ENCODE measurements at places on chromosomes 3 and 15.
A peak's percentile ranks its signal among the peaks of the same experiment; 100 is the strongest.

DNA sequence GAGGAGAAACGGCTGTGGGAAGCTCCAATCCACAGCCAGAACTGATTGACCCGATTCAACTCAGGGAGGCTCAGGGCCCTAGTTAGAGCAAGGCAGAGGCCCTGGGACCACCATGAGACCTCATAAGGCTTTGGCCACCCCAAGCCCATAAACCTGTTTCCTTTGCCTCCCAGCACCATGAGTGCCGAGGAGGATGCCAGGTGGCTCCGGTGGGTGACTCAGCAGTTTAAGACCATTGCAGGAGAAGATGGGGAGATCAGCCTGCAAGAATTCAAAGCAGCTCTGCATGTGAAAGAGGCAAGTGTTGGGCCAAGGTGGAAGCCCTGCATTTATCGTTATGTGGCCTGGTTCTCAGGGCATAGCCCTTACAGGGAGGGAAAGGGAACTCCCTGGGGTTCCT, 11.9 kb downstream of the NOX5 start:
- DNase-seq, result no peak

- no peak for DNase-seq
These were observed 5.8 kb downstream of the LIPC start for GRCh38 chr15:58437531-58438105.

DNA sequence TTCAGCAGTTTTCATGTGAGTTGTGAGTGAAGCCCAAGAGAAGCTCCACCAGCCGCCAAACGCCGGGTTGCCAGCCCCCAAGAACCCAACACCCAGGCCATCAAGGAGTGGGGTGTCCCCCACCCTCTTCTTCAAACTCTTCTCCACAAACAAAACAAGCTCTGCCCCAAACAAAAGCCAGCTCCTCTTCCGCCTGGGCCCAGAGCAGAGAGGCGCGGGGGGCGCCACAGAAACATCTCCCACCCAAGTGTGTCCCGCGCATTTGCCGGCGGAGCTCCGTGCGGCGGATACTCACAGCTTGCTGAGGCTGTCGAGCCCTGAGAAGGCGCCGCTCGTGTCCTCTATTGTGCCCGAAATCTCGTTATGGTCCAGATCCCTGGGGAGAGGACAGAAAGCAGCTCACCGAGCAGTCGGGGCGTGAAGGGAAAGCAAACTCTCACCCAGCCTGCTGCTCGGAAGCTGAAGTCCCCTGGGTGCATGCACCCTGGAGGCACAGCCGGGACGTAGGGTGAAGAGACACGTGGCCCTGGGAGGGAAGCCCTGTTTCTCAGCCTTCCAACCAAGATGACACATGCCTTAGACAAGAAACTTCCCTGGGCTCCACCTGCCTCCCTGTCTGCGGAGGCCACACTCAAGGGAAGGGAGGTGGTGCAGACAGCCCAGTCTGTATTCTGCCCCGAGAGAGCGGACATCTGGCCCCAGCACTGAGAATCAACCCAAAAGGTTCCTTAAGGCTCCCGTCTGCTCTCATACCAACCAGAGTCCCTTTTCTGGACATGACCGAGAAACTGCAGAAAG, 95.7 kb downstream of the LRIG1 start:
- no peak for DNase-seq

GRCh38 chr3:137134431-137134830, 176.6 kb downstream of the IL20RB start:
- no peak for DNase-seq

DNA sequence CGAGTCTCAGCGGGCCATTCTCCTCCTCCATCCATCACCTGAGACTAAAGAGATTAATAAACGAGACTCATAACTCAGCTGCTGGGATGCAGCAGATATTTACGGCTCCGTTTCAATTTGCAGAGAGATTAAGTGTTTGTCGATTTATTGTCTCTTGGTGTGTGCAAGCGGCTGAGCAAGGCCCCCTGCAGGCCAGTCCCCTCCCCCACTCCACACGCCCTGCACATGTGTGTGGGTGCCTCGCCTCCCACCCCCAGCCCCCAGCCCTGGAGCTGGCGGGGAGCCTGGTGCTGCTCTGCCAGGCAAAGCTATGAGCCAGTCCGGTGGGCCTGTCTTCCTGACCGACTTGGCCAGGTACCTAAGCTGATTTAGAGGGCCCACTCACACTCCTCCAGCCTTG, 63.0 kb downstream of the CYP11A1 start:
- DNase-seq, result no peak

DNA sequence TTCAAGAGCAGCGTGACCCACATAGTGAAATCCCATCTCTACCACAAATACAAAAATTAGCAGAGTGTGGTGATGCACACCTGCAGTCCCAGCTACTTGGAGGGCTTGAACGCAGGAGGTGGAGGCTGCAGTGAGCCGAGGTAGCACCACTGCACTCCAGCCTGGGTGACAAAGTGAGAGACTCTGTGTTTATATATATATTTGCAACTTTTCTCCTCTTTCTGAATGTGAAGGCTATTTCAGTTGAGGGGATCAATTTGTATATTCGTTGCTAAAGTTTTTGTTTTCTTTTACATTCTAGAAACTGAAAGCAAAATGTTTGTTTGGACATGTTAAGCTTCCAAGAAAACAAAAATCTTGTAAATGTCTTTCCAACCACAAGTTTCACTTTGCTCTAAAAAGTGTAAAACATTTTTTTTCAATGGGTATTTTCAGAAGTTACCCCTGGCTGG, 29.8 kb upstream of the FAM98B start:
- DNase-seq, result no peak

GRCh38 chr3:149971403-149972075, 844 bp upstream of the PFN2 start:
- DNase-seq, result peak; percentile 21

- no peak for DNase-seq
These were observed 47.5 kb upstream of the EPHB3 start for GRCh38 chr3:184514171-184514490.

DNA sequence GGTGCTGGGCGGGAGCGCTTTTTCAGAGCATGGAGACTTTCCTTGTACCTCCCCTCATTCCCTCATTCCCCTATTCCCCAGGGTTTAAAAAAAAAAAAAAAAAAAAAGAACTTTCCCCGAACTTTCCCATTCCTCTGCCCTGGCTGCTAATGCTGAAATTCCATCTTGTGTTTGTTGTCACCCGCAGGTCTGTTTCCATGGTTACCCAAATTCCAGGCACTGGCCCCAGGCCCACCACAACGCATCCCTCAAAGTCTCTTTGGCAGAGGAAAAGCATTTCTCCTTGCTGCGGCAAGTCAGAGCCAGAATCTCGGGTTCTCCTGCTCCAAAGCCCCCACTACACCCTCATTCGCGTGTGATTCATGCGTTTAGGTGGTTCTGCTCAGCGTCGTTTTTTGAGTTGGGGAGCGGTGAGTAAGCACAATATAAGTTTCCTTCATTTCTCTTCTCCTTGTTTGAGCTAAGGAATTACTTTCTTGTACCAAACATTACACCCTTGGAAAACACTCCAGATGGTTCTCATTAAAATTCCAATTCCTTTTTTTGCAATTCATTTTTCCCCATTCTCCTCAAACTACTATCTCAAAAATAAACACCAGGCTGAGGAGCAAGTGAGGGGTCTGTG, 21.6 kb downstream of the ANAPC13 start:
- no peak for DNase-seq

- no peak for DNase-seq
These were observed 770.1 kb downstream of the AGBL1 start for GRCh38 chr15:86849558-86850285.

- DNase-seq, result no peak
These were observed 474.6 kb upstream of the TPRG1 start for GRCh38 chr3:188697127-188697526.

- no peak for DNase-seq
These were observed 39.1 kb downstream of the MYO1E start for GRCh38 chr15:59333401-59334075.

DNA sequence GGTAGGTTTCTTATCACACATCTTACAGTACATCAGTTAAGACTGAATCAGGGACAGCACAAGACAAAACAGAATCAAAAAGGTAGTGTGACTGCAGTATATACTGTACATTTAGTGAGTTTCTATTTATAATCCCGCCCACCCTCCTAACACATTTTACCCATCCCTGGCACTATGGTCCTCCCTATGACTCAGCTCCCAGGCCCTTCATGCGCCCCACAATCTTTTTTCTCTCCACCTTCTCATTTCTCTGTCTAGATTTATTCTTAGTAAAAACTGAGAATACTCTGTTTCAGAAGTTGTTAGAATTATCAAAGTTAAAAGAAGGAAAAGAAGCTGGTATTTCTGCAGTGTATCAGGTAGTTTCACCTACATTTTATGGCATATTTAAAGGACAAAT, 427.3 kb downstream of the CNTN4 start:
- DNase-seq, result no peak

DNA sequence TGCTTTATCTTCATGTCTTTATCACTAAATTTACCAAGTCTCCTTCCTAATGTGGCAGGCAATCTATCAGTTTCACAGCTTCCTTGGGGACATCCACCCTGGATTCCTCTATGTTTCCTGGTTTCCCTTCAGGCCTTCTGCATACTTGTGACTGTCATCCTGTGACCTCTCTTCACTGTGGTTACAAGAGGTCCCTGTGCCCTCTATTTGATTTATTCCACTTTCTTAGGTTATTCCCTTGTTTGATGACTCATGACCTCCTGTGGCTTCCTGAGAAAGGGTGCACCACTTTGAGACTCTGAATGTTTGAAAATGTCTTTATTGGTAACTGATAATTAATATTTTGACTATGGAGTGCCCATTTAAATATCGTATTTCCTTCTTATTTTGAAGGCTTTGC, 60.5 kb upstream of the KY start:
- no peak for DNase-seq

GRCh38 chr15:75185271-75186029, 16.2 kb upstream of the C15orf39 start:
- DNase-seq, result no peak

DNA sequence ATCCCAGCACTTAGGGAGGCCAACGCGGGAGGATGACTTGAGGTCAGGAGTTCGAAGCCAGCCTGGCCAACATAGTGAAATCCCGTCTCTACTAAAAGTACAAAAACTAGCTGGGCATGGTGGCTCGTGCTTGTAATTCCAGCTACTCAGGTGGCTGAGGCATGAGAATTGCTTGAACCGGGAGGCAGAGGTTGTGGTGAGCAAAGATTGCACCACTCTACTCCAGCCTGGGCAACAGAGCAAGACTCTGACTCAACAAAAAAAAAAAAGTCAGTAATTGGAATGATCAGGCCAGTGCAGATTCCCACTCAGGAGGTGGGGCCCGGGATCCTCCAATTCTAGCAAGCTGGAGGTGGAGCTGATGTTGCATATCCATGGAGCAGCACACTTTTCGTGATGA, 5.6 kb downstream of the CFAP92 start:
- no peak for DNase-seq

DNA sequence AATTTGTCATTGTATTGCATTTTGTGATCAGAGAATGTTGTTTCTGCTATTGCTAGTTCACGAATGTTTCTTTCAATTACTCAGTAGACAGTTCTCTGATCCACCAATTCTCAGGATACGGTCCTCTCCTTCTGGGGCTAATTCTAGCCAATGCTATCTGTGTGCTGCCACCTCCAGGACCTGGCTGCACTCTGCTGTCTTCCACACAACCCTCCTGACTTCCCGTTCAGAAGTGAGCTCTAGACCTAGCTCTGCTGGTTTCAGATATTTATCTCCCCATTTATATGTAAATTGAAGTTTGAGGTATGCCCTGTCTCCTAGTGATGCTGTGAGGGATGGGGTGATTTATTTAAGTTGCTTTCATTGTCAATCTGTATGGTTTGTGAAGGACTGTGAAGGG, 21.7 kb upstream of the UBL7 start:
- DNase-seq, result no peak

DNA sequence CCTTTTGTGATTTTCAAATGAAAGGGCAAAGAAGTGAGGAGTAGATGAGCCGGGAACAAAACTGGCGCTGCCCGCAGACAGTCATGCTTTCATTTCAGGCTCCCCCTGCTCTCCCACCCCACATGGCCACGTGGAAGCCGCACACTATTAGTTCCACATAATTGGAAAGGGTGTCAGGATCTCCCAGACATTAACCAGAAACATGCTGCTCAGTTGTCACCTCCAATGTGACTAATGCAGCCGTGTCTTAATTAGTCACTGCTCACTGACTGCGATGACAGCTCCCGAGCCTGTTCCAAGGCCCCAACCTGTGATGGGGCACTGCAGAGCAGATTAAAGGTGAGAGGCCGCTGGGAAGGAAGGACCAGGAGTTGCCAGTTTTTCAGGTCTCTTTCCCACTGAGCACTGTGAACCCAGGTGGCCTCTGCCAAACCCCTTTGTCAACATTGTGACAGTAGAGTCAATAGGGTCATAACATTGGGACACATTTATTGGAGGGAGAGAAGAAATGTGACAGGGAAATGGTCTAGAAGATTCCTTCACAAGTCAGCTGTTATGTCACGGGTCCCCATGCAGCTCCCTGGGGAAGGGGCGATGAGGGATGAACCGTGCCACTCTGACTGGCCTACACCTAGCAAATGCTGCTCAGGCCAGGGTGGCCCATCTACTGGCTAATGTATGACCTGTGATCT, 38.6 kb upstream of the SFMBT1 start:
- DNase-seq, result no peak

DNA sequence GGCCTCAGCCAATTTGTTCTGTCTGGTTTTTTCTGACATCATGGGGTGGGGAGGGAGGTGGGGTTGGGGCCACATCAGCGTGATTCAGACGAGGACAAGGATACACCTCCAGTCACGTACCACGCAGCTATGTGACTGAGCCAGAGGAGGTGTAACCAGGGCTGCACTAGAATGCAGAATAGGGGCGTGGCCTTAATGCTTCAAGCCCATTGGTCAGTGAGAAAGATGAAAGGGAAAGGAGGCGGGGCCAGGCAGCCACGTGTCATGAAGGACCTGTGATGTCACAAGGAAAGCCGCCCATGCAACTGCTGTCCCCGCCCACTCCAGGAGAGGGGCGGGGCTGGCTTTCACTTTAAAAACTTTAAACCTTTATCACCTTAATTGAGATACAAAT, at the start of gene GOLGA6L2:
Gene GOLGA6L2, minus strand, starts transcription at position 137 of the 394 bp plus-strand sequence. Its CDS starts 62 bp downstream, at position 75.
- no peak for DNase-seq

- no peak for DNase-seq
These were observed 130.5 kb upstream of the LMCD1 start for GRCh38 chr3:8371085-8371551.

Data from stimulated activated naive CD8-positive, alpha-beta T cell treated with anti-CD3 and anti-CD28 coated beads, Interleukin-15, amount 100 ng/mL, for 72 hours (primary cell).